Stimulated activated CD4-positive, alpha-beta T cell treated with anti-CD3 and anti-CD28 coated beads, Interleukin-15, amount 100 ng/mL, for 48 hours (primary cell): ENCODE measurements at places on chromosomes 6 and 20.
A peak's percentile ranks its signal among the peaks of the same experiment; 100 is the strongest.

DNA sequence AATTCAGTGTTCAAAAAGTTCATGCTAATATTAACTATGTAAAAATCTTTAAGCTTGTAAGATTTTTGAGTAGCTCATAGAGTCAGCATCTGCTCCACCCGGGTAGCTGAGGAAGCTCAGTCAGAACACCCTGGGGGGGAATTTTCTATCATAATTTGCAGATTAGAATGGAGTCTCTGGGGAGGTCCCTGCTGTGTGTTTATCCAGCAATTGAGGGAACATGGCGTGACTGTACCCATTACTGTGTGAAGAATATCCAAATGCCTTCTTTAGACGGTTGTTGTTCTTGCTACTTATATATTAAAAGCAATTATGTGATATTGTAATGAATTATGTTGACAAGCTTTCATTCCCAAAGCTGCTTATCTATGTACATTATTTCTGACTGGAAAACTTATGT, 64.8 kb downstream of the AIG1 start:
- DNase-seq: no peak

GRCh38 chr6:152053332-152053731, 245.8 kb downstream of the ESR1 start:
- DNase-seq: no peak

DNA sequence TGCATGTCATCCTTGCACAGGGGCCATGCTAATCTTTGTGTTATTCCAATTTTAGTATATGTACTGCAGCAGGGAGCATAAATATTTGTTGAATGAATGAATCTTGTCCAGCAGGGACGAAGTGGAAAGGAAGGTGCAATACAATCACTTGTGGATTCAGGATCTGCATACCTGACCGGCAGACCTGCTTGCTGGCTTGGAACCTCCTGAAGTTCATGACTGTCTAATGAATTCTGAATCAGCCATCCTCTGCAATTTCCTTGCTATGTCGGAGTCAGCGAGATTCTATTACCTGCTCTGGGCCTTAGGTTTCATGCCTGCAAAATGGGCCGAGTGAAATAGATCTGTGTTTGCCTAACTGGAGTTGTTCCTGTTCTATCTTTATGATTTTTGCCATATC, 17.4 kb upstream of the NCOA3 start:
- DNase-seq: no peak

DNA sequence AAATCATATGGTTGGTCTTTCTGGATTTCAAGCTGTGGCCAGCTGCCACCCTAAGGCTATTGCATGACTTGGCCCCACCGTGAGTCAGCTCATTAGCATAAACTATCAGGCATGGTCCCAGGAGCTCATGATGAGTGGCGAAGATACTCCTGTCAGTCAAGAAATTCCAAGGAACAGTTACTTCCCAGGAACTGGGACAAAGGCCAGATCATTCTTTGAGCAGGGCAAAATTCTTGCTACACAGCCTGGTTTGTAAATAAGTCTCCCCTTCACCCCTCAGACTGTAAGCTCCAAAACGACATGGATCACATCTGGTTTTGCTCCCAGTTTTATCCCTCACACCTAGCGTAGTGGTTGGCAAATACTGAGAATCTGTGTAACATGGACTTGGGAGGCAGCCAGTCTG, 33.0 kb upstream of the KIAA1586 start:
- no peak for DNase-seq

DNA sequence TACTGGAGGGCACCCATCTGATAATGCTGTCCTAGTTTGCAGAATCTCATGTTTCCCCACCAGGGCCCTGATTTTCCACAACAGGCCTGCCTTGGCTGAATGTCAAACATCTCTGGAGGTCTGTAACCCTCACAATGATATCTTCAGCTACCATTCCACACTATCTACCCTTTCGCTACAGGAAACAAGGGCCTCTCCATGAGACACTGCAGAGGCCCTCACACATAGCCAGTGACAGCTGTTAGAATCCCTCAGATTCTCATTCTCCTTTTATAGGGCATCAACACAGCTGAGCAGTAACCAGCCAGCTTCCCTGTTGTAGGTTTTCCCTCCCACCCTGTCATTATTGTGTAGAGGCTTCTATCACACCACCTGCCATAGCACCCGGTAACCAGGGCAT, 29.6 kb upstream of the MICB start:
- DNase-seq: no peak

DNA sequence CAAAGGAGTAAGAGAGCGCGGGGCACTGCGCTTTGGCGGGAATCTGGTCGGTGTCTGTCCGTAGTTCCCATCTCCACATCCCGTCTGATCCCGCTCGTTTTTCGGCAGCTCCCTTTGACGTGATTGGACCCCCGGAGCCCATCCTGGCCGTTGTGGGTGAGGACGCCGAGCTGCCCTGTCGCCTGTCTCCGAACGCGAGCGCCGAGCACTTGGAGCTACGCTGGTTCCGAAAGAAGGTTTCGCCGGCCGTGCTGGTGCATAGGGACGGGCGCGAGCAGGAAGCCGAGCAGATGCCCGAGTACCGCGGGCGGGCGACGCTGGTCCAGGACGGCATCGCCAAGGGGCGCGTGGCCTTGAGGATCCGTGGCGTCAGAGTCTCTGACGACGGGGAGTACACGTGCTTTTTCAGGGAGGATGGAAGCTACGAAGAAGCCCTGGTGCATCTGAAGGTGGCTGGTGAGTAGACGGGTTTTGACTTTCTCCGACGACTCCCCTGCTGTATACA, 1.4 kb downstream of the BTN1A1 start:
- peak; percentile 19 for DNase-seq

GRCh38 chr20:63333241-63333836, 27.8 kb downstream of the CHRNA4 start:
- DNase-seq: no peak

GRCh38 chr20:56663660-56664059, 34.6 kb downstream of the TFAP2C start:
- no peak for DNase-seq

DNA sequence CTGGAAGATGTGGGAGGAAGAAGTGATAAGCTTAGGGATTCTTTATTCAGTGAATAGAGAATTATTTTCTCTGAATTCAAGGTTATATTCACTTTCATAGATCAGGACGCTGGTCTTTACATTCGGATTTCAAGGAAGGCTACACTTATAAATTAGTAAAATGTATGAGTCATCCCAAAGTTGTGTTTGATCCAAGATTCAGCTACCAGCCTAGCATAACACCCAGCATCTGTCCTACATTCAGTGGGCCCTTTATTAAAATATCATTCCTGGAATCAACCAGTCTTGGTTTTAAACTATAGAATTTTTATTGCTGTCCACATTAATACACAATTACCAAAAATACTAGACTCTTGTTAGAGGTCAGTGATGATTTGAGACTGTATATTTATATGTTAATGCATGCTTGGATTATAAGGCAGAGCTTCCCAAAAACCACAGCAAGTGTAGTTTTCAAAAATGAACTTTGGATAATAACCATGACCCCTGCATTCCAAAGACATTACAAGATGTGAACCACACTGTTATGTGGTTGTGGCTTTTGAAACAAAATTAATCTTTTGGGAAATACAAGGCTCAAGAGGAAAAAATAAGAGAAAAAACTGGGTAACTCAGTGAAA, 210.7 kb upstream of the CNR1 start:
- DNase-seq: no peak

DNA sequence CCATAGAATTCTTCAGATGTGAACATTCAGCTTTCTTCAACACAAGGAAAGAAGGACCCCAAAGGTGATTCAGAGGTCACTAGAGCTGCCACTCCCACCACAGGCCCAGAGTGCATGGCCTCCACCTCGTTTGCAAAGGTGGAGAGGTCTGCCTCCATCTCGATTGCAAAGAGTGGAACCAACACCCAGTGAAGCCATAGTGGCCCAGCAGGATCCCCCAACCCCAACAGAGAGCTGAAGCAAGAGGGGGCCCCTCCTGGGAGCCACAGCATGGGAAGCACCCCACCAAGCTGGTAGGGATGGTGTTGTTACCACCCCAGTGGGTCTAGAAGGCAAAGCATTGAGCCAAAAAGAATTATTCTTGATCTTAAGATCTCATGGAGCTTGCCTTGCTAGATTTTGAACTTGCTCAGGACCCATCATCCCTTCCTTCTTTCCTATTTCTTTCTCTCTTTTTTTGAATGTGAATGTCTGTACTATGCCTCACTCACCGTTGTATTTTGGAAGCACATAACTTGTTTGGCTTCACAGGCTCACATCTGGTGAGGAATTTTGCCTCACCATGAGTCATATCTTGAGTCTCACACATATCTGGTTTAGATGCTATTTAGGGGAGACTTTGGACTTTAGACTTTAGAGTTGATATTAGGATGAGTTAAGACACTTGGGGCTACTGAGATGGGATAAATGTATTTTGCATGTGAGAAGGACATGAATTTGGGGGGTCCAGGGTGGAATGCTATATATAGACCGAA, 119.2 kb downstream of the ANKRD60 start:
- no peak for DNase-seq

DNA sequence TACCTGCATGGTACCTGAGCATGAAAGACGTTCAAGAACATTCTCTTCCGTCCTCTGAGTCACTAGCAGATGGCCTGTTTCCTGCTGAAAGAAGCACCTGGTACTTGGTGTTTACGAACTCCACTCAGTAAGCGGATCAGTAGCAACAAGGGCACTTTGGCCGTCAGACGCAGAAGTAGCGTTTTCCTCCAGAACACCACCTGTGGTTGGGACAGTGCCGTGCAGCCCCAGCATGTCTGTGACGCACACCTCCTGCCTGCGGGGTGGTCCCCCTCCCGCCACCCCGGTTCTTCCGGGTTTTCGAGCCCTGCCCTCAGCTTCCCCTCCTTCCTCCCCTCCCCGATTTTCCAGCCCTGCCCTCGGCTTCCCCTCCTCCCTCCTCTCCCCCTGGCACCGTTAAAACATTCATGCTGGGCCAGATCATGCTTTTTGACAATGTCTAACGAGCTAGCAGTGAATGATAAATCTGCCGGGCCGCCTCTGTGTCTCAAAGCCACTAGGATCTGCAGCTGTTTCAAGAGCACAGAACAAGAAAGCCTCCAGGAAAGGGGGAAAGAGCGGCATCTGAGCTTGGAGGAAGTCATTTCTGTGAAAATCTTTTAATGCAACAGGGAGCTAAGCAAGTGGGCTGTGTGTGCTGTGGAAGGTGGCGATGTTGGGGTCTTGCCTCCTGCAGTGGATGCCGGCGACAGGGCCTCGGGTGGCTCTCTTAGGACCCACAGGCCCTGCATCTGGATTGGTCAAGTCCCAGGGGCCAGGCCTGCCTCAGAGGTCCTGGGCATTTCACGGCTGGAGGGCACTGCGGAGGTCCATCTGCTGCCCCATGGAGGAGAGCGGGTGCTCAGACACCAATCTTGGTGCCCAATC, 207.9 kb downstream of the ERMARD start:
- no peak for DNase-seq

GRCh38 chr6:37502703-37503291, 3.1 kb upstream of the CCDC167 start:
- no peak for DNase-seq

DNA sequence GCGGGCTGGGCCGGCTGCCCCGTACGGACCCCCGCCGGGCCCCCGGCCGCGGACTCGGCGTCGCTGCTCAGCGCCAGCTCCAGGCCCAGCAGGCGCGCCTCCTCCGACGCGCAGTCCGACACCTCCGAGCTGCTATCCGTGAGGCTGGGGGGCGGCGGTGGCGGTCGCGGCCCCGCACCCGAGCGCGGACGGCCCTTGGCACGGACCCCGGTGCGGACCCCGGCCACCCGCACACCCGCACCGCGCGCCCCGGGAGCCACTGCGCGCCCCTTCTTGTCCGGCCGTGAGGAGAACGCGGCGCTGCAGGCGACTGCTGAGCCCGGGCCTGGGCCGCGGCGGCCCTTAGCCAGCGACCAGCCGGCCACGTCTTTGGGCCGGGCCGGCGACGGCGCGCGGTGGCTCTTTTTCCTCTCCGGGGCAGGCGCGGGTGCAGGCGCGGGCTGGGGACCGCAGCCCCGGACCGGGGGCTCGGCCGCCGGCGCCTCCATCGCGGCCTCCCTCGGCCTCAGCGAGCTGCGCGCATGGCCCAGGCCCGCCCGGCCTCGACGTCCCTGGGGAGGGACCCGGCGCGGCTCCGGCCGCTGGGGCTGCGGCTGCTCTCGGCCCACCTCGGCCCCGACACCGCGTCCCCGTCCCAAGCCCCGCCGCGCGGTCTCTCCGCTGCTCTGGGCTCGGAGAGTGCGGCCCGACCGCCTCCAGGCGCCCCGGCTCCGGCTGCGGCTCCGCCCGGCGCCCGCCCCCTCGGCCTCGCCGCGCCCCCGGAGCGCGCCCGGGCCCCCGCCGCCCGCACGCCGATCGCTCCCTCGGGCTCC, 12.9 kb upstream of the TLDC2 start:
- DNase-seq: no peak

DNA sequence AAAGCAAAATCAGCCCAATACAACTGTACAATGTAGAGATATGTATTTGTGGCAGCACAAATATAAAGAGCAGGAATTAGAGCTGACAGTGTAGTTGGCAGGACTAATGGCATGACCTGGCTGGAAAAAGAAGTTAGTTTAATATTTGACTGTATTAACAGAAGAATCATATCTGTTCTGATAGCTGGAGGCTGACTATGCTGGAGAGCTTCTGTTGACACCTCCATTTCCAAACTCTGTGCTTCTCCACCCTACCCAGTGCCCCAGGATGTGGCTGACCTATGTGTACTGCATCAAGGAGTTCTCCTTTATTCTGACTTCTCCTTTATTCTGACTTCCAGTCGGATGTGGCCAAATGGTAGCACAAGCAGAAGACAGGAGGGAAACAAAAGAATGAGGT, 299.3 kb downstream of the PKHD1 start:
- DNase-seq: no peak

DNA sequence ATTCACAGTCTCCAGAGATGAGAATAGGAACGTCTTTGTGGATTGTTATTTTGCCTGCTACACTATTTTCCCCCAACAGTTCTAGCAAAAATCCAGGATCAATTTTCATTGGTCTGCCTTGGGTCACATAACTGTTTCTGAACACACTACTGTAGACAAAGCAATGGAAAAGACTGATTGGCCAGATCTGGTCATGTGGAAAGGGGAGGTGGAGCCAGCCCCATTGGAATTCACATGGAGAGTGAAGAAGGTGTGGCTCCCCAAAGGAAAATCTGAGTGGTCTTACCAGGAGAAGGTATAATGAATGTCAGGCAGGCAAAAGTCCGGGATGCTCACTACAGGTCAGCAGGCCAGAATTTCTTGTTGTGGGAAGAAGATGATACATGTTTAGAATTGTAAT, 9.5 kb upstream of the TP53RK start:
- no peak for DNase-seq

- DNase-seq: no peak
These were observed 14.4 kb downstream of the ADRM1 start for GRCh38 chr20:62317167-62317655.

GRCh38 chr20:48800177-48800576, 27.6 kb downstream of the PREX1 start:
- DNase-seq: no peak
